ENCODE measurements at places on chromosomes 7 and 10.

DNA sequence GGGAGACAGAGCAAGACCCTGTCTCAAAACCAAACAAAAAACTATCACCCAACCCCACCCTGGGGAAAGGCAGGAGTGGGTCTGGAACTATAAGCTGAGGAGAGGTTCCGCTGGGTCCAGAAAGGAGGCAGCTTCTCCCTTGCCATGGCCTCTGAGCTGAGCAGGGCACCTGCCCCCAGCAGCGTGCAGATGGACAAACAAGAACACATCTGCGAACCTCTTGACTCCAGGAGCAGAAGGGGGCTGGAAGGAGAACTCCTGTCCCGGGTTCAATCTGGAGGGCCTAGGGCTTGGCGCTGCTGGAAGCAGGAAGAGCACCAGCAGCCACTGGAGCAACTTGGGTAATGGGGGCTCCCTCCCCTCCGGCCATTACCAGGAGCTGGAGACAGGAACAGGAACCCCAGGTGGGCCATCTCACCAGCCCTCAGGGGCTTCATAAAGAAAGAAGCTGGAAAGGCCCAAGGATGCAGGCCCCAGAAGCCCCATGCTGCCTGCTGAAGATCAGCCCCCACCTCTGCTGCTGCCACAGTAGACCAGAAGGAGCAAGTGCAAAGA is 19.0 kb upstream of the PPIF start:
- no peak for DNase-seq

- DNase-seq, result no peak
These were observed 22.4 kb upstream of the FOXK1 start for GRCh38 chr7:4659551-4660286.

DNA sequence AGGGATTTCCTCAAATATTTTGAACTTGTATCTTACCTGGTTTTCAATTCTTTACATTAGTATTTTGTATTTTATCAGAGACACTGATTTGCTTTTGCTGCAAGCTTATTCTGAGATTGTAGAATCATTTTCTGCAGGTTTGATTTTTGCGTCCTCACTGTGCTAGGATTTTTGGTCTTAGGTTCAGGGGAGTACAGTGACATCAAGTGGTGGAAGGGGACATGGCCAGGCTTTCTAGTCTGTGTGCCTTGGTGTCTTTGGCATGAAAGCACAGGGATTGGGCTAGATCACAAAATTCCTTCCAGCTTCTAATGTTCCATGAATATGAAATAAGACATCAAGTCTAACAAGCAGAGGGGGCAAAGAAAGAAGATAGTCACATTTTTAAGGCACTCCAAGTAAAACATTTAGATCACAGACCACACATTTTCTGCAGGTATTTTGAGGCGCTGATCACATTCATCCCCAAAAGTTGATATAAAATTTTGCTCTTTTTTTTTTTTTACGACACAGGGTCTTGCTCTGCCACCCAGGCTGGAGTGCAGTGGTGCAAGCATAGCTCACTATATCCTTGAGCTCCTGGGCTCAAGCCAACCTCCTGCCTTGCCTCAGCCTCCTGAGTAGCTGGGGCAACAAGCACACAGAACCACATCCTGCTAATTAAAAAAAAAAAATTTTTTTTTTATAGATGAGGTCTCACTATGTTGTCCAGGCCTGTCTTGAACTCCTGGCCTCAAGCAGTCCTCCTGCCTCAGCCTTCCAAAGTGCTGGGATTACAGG is 124.4 kb downstream of the PON1 start:
- no peak for DNase-seq

- no peak for DNase-seq
These were observed 1.7 kb upstream of the ST8SIA6 start for GRCh38 chr10:17456032-17456548.

DNA sequence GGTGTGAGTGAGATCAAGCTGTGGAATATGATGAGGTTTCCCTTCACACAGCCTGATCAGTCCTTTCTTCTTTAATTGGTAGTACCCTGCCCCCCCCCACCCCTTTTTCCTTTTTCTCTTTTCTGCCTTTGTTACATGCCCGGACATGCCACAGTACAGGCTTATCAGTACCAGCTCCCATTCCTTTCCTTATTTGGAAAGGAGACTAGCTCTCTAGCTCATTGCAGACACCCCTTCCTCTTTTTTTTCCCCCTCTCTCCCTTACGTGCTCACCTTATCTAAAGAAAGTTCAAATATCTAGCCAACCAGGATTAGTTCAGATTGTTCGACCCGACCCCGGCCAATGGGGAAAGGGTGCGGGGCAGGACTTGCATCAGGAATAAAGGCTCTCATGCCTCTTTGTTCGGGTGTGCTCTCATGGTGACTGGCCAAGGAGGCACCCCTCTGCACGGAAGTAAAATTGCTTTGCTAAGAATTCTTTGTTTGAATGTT is 230.4 kb downstream of the ACTR3B start:
- DNase-seq, result no peak

DNA sequence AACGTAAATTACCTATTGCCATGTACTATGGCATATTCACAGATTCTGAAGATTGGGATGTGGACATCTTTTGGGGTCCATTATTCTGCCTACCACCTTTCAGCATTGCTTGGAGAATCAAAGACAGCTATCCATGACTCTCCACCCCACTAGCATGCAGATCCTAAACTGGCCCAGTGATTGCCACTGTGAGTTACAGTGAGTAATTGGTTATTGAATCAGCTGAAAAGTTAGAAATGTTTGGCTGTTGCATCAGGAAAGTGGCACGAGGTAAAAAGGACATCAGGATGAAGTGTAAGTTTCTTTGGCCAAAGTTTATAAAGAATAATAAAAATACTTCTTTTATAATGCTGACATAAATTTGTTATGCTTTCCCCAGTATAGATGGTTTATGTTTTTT is 148.2 kb upstream of the ETV1 start:
- no peak for DNase-seq

GRCh38 chr7:26620352-26620751 is 244.0 kb downstream of the SKAP2 start:
- no peak for DNase-seq

GRCh38 chr10:114694062-114694461 is 36.0 kb upstream of the ABLIM1 start:
- DNase-seq, result no peak

- DNase-seq, result no peak
These were observed 80.2 kb downstream of the VWDE start for GRCh38 chr7:12323415-12323814.

- DNase-seq, result no peak
These were observed 1.2 kb downstream of the SLC4A2 start for GRCh38 chr7:151060416-151061212.

DNA sequence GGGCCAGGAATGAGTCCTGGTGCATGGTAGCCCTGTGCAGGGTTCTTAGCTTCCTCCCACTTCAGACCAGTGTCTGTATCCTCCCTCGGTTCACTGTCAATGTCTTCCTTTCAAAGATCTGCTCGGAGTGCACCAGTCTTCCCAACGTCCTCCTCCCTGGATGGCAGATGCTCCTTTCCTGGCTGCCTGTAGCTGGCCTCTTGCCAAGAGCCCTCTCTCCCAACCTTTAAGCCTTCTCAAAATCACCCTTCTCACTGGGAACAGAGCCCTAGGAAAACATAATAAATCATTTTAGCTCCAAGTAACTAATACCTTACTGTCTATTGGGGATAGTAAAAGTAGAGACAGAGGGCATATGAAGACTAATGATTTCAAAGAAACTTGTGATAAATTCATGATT is 490.6 kb downstream of the CCSER2 start:
- no peak for DNase-seq

DNA sequence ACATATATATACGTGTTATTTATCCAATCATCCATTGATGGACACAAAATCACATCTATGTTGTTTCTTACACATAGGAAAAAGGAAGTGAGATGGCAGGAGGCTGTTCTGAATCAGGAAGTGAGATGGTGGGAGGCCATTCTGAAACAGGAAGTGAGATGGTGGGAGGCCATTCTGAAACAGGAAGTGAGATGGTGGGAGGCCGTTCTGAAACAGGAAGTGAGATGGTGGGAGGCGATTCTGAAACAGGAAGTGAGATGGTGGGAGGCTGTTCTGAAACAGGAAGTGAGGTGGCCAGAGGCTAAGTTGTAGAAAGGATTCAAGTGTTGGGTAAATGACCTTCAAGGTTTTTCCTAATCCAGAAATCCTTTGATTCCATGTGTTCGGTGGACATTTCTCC is 921.5 kb downstream of the TYW1 start:
- DNase-seq, result no peak

DNA sequence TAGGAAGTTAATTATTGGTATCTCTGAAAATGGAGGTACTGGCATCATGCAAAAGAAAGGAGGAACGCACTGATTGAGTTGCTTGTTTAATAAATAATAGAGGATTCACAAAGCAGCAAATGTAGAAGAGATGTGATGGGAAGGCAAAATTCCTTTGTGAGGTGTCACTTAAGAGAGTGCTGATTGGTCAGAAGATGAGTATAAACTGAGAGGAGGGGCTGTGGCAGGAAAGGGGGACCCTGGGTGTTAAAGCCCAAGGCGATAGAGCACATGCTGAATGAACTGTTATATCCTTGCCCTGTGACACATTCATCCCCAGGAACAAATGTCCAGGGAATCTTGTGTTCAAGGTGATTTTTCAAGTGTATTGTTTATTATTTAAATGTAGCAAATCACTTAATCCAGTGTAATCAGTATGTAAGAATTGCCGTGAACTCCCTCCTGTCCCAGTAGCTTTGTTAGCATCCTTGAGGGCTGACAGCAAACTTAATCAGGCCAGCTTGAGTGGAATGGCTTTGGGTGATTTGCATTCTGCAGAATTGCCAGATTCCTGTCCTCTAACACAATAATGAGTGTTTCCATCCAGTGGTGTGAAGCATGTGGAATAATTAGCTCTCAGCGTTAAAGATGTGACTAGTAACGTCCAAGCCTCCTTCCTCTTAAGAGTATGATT is 111.9 kb downstream of the CHN2 start:
- no peak for DNase-seq

GRCh38 chr10:48636901-48637300 is 32.0 kb upstream of the ARHGAP22 start:
- DNase-seq, result no peak

- no peak for DNase-seq
These were observed 64.4 kb downstream of the RAPGEF5 start for GRCh38 chr7:22292531-22292930.

DNA sequence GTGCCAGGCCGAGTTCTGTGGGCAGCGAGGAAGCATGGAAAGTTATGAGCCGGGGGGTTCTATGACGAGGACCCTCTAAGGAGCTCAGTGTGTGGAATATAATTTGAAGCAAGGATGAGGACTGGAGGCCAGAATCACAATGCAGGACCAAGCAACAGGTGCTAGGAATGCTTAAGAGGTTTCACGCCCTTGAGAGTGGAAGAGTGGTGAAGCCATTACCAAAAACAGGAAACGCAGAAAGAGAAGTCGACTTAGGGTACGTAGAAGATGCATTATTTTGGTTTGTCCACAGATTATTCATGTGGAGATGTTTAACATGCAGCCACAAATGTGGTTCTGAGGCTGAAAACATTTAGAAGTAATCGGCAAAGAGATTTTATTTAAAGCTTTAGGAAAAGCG is 78.7 kb downstream of the PIP4K2A start:
- no peak for DNase-seq

DNA sequence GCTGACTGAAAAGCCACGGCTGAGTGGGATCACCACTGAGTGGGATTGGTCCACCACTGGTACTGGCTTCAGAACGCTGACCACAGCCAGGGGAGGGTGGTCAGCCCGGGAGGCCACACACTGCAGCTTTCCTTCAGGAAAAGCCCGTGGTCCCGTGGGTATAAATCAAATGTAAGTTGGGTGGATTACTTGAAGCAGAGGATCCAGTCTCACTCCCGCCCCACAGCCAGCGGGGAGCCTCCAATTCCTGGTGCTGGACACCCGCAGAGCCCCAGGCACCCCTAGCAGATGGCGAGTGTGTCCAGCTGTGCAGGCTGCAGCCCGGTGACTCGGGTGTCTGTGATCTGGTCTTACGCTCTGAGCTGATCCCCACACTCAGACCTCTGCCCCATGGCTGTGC is 231.1 kb upstream of the ZNF32 start:
- DNase-seq, result no peak

- no peak for DNase-seq
These were observed 145.5 kb downstream of the TCF7L2 start for GRCh38 chr10:113095419-113096127.

DNA sequence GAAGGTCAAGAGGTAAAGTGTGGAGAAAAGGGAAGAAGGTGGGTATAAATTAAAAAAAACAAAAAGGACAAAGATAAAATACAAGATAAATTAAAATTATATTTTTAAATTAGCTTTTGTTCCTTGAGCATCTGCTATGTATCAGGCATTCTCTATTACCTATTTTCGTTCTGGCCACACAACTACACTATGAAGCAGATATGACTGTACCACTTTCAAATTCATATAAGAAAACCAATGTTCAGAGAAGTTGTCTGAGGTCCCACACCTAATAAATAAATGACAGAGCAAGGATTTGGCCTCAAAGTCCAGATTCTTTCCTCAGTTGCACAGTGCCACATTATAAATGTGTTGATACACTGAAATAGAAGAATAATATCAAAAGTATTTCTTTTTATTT is 103.8 kb upstream of the PCDH15 start:
- DNase-seq, result no peak

DNA sequence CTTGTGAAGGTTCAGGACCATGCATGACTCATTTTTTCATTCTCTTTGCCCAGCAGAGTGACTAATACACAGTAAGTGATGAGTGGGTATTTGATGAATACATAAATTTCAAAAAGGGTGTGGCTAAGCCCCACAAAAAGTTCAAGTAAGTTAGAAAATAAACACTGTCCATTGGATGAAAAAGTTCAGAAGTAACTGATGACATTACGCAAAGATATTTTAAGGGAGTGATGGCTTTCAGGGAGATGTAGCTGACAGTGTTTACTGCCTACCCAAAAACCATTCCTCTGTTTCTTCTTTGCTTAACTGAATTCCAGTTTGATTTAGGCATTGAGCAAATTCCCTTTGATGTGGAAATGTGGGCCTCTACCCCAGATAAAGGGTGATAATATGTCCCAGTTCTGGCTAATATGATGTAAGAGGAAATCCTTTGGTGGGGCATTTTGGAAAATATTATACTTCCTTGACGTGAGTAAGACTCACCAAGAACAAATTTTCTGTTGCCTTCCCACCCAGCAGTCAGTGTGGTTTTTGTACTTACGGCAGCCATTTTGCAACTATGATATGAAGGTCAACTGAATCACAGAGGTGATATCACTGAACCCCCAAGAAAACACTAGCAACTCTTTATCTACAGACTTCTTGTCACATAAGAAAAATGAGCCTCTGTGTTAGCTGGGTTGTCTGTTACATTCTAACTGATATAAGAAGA is 29.0 kb upstream of the EBLN1 start:
- no peak for DNase-seq

DNA sequence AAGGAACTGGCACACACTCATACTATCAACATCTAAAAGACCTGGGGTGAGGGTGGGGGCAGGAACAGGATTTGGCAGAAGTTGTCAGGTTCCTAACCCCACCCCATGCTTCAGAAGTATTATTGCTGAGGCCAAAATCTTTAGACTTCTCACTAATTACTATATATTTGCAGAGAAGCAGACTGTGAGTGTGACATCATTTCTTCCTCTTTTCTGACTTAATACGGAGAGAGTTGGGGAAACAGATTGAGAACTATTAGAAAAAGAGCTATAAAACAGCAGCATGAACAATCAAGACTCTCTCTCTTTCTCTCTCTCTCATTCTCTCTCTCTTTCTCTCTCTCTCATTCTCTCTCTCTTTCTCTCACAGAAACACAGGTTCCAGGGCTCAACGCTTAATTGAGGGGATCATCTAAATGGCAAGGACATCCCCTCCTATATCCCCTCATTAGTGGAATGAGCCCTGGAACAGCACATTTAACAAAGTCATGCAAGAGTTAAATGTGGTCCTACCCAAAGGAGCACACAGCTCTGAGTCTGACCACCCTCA is 94.8 kb downstream of the KCNMA1 start:
- DNase-seq, result no peak
